ENCODE measurements at places on chromosomes 13 and 19.

DNA sequence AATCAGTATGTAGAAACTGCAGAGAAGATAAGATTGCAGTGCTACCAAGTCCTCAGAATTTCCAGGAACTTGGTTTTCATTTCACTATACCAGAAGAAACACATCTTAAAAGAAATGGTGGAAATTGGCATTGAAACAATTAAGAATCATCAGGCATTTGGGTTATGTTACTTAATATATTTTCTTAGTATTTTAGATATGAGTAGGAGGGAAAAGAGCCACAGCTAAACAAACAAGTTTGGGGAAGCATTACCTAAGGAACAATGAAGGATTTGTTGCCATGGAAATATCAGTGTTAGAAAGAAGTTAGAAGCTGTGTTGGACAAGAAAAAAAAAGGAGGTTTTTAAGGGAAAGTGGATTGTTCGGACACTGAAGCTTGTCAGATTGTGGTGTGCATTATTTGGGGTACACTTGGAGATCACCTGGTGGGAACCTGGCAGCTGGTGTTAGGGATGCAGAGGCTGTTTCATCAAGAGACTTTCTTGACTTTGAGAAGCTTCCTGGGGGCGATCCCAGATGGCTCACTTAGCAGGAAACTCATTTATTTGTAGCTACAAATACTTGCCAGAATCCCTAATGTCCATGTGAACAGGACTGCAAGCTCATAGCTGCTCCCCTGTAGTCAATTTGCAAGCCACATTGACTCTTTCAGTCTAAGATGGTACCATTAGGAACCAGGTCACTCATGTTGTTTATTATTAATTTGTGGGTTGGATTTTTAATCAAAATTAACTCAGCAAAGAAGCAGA, 246.7 kb downstream of the RFC3 start:
- no peak for DNase-seq

GRCh38 chr19:36377541-36378178, 1.3 kb downstream of the ZFP14 start:
- DNase-seq = no peak

DNA sequence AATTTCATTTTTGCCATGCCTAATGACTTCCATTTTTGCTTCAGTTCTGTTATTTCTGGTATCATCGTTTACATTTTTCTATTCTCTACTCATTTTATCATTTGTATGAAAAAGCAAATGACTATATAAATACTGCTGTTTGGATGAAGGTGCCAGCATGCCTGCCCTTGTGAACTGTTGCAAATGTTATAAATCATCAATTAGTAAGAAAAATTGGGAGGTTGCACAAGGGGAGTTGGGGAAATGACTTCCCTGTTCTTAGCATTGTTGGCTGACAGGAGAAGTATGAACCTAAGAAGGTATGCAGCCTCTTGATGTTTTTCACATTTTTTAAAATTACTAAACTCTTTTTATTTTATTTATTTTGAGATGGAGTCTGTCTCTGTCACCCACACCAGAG, 15.1 kb downstream of the SAFB start:
- no peak for DNase-seq

GRCh38 chr19:51644636-51645271, 1.9 kb downstream of the SIGLEC14 start:
- no peak for DNase-seq

DNA sequence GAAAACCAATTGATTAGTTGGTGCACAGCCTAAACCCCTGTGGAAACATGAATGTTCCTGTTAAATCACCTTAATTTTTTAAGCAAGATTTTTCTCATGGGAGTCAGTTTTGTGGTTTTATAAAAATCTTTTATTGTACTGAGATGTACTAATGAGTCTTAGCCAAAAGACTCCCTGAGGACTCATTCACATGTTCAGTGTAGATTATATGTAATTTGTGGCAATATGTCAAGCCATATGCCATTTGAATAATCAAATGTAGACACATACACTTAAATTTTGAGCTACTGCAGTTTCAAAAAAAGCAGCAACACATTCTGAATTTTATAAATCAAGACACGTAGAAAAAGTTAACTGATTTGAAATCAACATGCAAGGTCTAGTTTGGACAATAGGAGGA, 395.2 kb downstream of the MYO16 start:
- DNase-seq = no peak

GRCh38 chr19:49417088-49417487, 6.2 kb downstream of the PTH2 start:
- no peak for DNase-seq

DNA sequence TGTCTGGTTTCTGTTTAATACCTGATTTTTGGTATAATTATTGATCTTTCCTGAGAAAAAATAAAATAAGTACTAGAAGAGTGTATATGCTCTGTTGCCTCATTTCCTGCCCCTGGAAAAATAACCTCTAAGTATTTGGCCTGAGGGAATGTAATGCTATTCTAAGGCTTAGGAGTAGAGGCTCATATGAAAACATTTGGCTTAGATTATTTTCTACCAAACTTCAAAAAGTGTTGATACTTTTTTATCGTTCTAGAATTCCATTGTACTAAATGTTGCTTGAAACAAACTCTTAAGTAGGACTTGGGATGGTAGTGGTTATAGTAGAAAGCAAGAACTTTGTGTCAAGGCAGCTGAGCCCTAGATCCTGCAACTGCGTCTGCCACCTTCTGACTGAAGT, 57.8 kb downstream of the COG3 start:
- no peak for DNase-seq

DNA sequence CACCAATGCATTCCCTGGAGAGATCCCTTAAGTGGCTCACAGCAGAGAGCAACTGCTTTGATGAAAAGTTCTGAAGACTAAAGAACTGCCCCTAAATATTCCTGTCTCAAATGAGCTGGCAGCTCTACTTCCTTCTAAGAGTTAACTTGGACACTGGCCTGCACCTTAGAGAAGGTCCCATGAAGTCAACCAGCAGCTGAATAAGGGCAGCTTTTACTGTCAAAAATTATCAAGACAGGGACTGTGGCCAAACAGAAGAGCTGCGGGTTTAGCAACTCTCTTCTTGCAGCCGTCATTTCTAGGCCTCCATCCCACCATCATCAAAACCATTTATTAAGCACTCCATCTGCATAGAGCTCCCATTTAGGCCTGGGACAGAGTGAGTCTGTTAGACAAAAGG, 491.1 kb upstream of the TSHZ3 start:
- no peak for DNase-seq

DNA sequence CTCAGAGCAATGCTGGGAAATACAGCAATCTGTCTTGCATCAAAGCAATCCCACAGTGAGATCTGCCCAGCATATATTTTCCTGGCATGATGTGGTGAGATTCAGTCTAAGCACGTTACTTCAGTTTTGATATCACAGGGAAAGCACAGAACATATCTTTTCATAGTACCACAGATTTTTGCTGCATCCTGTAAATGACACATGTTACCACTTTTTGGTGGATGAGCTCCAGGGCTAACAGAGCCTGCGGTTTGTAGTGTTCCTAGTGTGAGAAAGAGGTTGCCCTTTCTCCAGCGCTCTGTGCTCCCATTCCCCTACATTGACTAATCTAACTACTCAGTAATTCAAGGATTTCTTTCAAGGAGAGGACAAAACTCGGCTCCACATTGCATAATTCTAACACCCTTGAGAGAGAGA, 409.0 kb downstream of the GPC6 start:
- DNase-seq = no peak

DNA sequence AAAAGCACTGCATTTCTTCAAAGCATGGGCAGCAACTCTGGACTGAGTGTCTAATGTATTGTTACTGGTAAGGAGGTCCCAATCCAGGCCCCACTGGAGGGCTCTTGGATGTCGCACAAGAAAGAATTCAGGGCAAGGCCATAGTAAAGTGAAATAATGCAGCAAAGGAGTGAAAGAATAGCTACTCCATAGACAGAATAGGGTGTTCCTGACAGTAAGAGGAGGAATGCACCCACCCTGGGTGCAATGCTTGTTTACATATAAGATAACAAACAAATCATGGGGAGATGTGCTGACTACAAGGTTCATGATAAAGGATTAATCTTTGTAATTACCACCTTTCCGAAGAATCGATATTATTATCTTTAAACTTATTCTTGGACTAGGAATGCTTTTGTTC, 58.8 kb upstream of the ABCC4 start:
- no peak for DNase-seq

DNA sequence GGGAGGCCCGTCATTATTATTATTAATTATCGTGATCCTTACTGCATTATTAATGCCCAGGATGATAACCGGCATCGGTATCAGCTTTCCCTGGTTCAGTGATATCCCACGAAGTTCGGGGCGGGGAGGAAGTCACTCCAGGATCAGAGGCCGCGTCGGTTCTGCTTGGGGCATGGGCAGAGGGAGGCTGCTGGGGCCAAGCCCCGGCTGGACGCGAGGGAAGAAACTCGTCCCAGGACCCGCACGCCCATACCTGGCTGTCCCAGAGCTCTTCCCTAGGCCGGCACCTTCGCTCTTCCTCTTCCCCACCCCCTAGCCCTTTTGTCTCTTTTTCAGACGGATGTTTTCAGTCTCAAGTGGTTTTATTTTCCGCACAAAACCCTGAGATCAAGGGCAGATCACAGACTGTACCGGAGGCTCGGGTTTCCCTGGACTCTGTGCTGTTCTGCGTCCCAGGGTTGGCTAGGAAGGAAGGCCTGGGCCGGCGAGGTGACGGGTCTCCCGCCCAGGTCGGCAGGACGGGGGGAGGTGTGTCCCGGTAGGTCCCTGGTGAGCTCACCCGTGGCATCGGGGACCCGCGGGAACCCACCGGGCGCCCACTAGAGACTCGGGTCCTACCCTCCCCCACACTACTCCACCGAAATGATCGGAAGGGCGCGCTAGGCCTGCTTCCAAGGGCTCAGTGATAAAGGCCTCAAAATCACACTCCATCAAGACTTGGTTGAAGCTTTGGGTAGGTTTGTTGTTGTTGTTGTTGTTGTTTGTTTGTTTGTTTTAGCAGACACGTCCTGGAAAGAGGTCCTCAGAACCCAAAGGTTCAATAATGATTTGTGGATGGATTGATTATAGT, 7.9 kb downstream of the ZIC2 start:
- no peak for DNase-seq

DNA sequence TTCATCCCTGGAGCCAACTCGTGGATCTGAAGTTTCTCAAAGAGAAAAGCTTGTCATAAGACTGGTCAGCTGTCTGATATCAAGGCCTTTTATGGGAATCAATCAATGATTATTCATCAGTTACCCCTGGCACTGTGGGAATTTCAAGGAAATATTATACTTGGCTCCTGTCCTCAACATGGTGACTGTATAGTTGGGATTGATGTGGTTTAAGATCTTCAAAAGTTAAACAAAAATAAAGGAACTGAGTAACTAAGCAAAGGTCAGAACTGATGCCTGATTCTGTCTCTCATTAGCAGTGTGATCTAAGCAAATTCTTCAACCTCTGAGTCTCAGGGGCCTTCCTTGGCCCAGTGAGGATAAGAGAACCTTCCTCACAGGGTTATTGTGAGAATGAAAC, 22.2 kb upstream of the SERPINE3 start:
- DNase-seq = no peak

DNA sequence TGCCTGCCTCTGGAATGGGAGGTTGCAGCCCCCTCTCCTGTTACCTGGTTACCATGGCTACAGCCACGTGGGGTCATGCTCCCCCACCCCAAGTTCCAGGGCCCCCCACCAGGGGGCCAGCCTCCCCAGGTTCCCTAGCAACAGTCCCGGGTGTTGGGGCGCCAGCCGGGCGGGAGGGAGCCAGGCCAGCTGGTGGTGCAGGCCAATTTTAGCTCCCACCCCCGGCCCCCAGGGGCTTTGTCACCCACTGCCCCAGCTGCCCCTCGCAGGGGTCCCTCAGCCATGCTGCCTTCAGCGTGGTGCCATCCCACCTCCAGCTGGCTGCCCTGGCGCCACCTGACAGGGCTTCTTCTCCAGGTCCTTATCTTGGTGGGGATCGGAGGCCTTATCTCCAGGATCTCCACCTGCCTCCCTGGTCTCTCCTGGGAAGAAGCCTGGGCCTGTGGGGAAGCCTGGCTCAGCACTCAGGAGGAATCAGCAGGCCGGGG, 3.0 kb downstream of the MARK4 start:
- DNase-seq = no peak

DNA sequence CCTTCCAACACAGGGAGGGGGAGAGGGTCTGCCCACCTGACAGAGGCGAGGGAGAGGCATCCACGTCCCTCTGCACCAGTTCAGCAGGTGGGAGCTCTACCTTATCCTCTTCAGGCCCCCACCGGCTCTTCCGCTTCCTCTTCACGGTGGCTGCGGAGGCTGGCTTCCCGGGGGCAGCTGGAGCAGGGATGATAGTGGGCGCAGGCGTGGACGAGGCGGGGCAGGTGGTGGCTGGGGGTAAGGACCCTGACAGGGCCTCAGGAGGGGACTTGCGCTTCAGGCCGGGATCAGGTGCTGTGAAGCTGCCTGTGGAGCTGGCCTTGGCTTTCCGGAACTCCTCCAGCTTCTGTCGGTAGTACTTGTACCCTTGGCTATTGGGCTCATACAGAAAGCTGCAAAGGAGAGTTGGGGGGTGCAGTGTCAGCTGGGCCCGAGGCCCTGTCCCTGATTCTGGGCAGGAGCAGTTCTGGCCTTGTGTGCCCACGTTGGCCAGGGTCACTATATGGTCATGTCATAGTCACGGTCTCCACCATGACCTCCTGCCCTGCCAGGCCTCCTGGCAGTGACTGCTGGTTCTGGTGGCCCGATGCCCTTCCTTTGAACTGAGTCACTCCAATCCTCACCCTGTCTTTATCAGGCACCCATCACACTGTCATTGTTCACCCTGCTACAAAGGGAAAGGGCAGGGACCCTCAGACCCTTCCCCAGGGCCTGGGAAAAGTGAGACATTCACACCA, 23.2 kb downstream of the SUGP1 start:
- DNase-seq = no peak

- no peak for DNase-seq
Observed at GRCh38 chr13:66506979-66507378, 723.2 kb downstream of the PCDH9 start.

DNA sequence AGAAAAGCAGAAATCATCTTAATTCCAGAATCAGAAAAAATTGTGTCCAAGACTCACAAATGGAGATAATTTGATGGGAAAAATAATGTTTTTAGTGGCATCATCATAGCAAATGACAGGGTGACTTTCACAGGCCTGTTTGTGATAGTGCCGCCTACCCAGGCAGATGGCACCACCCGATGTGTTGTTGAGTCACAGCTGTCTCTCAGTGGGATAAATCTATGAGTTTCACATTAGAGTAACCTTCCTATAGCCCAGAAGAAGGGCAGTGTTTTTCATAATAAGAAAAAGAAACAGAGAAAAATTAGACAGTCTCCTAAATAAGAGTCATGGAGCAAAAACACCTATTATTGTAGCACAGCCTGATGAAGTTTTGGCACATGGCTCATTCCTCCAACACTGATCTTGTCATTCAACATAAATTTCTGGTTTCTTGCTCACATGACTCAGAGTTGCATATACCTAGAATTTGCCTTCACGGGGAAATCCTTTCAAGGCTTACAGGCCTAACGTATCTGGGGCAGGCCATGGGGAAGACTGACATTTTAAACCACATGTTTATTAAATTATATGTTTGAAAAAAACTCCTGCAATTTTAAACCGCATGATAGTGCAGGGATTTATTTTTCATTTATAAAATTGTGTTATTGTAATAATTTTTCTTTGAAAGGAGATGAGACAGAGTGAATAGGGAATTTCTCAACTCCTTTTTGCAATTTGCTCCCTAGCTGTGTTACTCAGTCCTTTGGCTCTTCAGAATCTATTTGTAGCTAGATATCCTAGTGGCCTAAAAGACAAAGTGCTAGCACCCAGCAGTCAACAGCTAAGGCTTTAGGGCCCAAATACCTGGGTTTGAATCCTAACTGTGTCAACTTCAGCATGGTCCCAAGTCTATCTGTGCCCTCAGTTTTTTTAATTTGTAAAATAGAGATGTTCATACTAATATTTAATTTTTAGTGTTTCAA, 393.7 kb downstream of the NDFIP2 start:
- DNase-seq = no peak

GRCh38 chr13:21701460-21701859, 30.6 kb downstream of the FGF9 start:
- DNase-seq = no peak

Data from activated T-cell treated with anti-CD3 and anti-CD28 coated beads for 1 hour (primary cell).